ENCODE measurements at places on chromosomes 7 and 10.

DNA sequence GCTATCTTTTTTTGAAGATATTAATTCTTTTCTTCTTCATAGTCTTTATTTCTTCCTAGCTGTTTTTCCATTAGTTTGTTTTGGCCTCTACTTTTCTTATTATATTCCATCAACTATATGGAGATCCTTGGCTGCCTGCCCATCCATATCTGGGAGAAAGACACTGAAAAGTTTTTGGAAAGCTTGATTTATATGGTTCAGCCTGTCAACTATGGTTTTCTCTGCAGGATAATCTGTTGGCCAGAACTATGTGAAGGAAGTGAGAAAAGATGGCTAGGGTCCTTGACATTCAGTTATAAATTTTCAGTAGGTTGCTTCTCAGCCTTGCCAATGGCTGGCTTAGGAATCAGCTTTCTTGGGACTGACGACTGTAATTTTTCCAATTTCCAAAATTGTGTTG is 10.0 kb upstream of the CDK14 start:
- DNase-seq = no peak

- DNase-seq = no peak
These were observed 1.3 kb downstream of the CHST12 start for GRCh38 chr7:2404714-2405119.

- no peak for DNase-seq
These were observed 15.9 kb downstream of the CUL2 start for GRCh38 chr10:35074266-35074665.

DNA sequence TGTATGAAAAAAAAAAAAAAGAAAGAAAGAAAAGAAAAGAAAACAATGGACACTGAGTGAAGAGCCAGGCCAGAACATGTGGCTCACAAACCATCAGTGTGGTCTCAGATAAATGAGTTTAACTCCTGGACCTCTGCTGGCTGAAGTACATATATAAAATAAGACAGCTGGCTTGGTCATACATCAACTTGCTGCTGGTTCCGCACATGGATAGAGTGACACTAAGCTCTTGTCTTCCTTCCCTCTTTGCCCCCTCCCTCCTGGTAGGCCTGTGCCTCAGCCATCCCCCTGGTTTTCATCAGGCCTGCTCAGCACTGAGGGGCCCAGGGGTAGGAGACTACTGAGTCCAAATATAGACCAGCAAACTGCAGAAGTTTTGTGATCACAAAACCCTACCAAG is 58.1 kb upstream of the DGKI start:
- DNase-seq = no peak

GRCh38 chr10:16360001-16360400 is 76.8 kb upstream of the PTER start:
- DNase-seq = no peak

GRCh38 chr7:123682690-123683089 is 27.0 kb downstream of the LMOD2 start:
- peak; percentile 83 for DNase-seq

- no peak for DNase-seq
These were observed 33.1 kb downstream of the MYL10 start for GRCh38 chr7:101595766-101596537.

DNA sequence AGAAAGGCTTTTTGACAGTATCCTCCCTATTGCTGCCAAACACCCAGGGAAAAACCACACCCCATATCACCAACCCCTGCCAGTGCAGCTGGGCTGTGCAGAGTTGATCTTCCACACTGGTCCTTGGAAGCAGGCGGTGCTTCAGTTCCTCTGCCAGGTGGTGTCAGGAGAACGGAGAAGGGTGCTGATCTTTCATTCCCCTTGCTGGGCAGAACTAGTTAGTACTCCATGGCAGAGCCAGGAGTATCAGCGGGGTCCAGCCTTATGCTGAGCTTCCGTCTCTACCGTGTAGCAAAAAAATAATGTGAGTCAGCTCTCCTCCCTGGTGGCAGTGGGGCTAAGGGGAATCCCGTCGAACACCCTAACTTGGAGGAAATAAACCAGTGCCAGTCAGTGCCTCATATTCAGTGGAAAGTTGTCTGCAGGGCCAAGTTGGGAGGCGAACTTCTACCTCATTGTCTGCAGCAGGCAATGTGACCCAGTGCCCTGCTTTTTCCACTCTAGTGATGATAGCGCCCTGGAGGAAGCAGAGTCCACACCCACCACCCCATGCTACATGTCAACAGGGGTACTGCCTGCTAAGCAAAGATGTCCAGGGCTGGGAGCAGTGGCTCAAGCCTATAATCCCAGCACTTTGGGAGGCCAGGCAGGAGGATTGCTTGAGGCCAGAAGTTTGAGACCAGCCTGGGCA is 175.4 kb downstream of the AUTS2 start:
- DNase-seq = no peak

- no peak for DNase-seq
These were observed 35.5 kb upstream of the CABCOCO1 start for GRCh38 chr10:61627266-61627665.

DNA sequence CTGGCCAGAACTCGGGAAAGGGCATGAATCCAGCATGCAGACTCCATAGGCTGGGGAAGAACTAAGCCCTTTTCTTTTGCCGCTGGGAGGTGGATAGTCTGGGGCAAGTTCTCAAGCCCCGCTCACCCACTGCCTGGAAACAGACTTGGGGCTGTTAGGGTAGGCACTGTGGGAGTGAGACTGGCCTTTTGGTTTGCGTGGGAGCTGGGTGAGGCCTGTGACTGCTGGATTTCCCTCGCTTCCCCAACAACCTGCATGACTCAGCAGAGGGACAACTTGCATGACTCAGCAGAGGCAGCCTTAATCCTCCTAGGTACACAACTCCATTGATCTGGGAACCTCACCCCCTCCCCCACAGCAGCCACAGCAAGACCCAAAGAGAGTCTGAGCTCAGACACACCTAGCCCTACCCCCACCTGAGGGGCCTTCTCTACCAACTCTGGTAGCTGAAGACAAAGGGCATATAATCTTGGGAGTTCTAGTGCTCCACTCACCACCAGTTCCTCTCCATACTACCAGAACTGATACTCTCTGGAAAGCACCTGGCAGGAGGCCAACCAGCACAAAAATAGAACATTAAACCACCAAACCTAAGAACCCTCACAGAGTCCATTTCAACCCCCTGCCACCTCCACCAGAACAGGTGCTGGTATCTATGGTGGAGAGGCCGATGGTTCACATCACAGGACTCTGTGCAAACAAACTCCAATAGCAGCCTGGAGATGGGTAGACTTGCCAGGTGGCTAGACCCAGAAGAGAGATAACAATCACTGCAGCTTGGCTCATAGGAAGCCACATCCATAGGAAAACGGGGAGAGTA is 81.4 kb upstream of the LAMB4 start:
- DNase-seq = no peak

- no peak for DNase-seq
These were observed 20.0 kb upstream of the IFIT2 start for GRCh38 chr10:89281606-89282395.

DNA sequence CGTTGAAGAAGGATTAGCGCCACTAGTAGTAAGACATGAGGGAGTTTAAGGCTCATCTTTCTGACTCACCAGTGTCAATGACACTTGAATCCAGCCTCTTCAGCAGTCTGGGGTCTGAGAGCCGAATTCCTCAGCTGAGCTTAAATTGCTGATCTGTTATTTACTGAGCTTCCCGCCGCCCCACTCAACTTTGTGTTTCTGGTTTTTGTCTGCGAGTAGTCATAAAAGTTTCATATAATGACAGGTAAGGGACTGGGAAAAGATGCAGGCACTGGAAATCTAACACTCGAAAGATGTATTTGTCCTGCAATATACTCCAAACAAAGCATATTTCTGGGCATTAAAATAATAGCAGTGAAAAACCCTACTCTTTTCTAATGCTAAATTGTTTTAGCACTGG is 51.2 kb upstream of the RELN start:
- peak; percentile 52 for DNase-seq

DNA sequence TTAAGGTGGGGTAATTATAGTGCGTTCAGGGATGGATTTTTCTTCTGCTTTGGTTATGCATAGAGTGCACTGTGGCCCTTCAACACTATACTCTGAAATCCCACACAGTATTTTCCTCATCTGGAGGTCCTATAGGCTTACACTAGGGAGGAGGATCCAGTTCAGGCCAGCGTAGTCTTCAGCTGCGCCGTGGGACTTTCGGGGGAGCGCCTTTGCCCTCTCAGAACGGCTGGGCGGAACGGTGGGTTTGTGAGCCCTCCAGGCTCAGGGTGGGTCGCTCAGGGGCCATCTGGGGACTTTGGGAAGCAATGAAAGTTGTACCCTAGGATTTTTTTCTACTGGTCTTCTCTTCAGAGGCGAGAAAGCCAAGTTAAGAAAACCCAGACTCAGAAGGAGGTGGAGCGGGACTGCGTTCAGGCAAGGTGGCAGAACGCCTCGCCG is 652 bp upstream of the VPS26A start:
- no peak for DNase-seq
